ENCODE measurements at places on chromosomes 4 and X.

GRCh38 chrX:102837847-102838246 is 99.2 kb upstream of the RAB40AL start:
- DNase-seq = no peak

DNA sequence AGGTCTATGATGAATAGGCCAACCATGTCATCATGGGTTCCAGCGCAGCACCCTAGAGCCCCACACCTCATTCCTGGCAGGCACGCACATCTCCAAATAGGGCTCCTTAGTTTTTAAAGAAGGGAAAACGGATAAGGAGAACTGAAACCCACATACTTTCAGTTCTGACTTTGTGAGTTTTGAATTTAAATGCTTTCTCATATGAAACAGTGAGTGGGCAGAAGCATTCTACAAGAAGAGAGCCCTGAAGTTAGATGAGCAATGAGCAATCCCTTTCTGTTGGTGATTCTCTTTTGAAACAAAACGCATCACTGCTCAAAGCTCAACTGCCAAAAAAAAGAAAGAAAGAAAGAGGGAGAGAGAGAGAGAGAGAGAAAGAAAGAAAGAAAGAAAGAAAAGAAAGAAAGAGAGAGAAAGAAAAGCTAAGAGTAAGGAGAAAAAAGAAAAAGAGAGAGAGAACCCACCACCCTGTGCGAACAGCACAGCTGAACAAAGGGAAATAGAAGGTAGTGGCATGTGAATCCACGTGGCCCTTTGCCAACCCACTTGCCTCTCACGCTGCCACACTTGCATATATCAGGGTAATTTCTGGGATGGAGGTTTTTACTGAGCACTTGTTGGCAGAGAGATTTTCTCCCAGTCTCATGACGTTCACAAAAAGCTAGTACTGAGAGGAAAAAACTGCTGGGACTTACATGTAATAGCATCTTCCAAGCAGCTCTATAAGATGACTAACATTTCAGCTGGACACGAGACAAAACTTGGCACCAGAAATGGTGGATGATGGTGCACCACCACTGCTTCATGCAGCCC is 31.0 kb downstream of the TMSB4X start:
- no peak for DNase-seq

GRCh38 chr4:7186031-7186430 is 6.3 kb upstream of the SORCS2 start:
- DNase-seq = peak; percentile 89

- DNase-seq = no peak
Measured at GRCh38 chrX:153905481-153906095, 1.1 kb downstream of the AVPR2 start.

DNA sequence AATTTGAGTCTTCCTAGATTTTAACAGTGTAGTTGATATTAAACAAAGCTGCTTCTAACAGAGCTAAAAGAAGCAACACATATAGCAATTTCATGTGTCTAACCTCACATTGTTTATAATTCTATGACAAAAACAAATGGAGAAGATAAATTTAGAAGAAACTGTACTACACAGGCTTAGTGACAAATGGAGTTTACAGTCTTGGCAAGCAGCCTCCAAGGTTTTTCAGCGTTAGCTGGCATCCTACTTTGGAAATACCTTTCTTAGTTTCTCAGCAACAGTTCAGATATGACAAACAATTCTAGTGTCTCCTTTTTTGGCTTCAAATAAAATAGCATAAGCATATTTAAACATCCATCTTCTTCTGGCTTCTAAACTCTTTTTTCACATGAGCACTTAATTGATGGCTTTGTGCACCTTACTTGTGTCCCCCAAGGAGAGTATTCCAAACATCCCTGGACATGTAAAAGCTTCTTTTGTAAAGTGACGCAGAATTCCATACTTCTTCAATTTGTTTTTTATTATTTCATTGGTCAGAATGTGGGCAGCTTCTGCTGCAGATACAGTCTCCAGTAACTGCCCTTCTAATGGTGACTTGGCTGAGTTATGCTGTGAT is 249.8 kb downstream of the ANTXR2 start:
- no peak for DNase-seq

DNA sequence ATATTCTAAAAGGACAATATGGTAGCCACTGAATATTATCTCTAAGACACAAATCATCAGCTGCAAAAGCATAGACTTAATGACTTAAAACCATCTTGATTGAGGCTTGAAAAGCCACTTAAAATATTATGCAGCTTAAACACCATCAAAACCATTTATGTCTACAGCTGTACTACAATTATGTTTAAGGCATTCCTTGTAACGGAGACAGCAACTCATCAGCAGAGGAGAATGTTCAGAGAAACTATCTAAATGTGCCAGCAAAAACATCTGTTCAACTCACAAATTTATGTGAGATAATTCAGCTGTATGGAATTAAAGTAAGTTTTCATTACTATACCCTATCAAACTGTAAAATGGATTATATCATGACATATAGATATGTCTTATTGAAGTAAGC is 147.9 kb upstream of the CTSO start:
- DNase-seq = no peak

GRCh38 chr4:81758574-81759264 is 287.0 kb upstream of the RASGEF1B start:
- DNase-seq = no peak

DNA sequence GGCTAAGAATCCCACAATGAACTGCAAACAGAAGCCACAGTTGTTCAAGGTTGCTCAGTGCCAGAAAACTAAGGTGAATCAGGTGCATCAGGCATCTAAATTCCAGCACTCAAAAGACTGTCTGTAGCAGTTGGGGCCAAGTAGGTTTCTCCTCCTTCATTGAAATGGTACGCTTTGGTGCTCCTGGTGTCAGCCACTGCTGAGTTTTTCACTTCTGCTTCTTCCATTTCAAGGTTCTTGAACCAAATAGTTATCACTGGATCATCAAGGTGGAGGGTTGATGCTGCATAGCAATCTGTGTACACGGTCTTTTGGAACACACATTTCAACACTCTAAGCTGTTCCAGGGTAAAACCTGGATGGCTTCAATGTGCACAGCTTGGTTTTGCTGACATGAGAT is 74.4 kb downstream of the TMA16 start:
- DNase-seq = no peak

DNA sequence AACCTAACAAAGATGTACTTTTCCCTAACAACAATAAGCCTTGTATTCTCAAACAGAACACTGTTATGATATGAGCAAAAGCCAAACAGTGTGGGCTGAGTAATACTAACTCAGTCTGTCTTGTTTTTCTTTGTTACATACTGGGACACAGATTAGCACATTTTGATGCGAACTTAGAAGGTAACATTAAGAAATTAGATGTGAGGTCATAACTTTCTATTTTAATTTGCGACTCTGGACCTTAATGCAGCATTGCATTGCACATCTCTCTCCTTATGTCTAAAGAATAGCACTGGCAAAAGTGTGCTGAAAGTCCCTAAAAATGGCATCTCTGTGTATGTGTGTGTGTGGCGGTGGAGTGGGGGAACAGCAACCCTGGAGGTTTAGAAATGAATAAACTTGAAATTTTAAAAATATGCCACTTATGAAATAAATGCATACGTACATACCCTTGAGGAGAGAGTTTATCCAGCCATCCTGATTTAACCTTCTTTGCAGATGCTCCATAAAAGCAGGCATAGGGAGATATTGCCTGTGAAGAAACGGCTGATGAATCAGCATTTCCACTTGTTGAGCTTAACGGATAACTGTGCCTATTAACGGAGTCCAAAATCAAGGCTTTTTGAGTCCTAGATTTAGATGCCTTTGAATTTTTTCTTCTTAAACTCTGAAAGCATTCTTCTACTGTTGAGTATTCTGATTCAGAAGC is 34.2 kb downstream of the ARAP2 start:
- DNase-seq = no peak

DNA sequence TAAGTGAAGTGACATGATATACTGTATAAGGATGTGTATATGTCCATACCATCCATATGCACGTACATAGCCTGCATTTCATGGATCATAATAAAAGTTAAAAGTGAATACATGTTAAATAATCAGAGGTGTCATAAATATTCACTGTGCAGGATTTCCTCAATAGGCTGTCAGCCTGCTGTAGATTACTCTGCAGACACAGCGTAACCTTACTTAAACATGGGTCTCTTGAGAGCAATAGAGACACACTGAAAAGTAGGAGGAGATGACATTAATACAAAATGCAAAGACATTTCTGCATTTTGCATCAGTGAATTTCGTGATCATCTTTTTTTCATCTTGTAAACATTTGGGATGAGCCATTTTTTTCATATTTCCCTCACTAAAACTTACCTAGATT is 955.2 kb upstream of the DIAPH2 start:
- no peak for DNase-seq

- DNase-seq = no peak
Measured at GRCh38 chrX:71619193-71619592, 882 bp upstream of the CXCR3 start.

- no peak for DNase-seq
Measured at GRCh38 chrX:124341396-124342132, 4.8 kb upstream of the SH2D1A start.

- peak; percentile 51 for DNase-seq
Measured at GRCh38 chr4:87007528-87008446, 73.0 kb downstream of the AFF1 start.

- no peak for DNase-seq
Measured at GRCh38 chr4:17811078-17811603, 362 bp downstream of the NCAPG start.

DNA sequence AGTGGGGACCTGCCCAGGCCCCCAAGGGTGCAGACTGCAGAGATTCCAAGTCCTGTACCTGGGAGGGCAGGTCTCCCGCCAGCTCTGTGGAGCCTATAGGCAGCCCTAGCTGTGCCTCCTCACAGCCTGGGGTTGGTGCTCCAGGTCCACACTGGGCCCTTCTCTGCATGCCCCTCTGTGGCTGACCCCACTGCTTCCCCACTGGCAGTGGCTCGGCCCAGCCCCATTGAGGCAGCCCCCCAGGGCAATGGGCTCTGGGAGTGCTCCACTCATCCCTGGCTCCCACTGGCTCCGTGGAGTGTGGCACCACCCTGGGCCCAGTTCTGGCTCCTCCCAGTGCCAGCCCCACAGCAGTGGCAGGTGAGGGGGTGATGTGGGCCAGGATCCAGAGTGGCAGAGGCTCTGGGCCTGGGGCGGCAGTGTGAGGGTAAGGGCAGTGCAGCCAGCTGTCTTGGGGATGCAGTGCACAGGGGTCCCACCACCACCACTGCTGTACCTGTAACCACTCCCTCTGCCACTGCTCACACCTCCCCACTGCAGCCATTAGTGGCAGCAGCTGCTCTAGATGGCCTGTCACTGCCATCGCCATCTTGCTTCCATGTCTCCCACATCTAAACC is 312.2 kb downstream of the GPM6A start:
- DNase-seq = no peak

DNA sequence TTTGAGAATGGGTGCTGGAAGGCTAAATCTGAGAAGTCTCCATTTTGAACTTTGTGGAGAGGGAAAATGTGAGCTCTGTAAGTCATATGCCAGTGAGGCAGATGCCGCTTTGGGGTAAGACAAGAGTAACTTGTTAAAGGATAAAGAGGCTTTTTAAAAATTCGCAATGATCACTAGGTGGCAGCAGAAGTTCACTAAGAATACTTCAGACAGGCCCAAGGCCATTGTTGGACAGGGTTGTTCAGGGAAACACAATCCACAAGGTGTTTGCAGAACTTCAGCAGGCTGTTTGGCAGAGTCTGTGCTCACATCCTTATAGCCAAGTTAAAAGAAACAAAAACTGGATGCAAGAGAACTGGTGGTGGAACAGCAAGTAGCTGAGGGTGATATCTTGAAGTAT is 13.7 kb upstream of the PIGA start:
- DNase-seq = peak; percentile 54

- no peak for DNase-seq
Measured at GRCh38 chr4:119268466-119268865, 53.5 kb downstream of the FABP2 start.

DNA sequence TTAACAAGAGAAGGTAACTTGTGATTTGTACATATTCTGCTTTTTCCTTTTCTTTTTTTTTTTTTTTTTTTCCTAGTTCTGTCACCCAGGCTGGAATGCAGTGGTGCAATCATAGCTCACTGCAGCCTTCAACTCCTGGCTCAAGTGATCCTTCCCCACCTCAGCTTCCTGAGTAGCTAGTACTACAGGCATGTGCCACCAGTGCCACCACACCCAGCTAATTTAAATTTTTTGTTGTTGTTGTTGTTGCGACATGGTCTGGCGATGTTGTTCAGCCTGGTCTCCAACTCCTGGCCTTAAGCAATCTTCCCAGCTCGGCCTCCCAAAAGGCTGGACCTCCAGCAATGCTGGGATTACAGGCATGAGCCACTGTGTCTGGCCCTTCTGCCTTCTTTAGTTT is 1.5 kb upstream of the TACR3 start:
- no peak for DNase-seq

DNA sequence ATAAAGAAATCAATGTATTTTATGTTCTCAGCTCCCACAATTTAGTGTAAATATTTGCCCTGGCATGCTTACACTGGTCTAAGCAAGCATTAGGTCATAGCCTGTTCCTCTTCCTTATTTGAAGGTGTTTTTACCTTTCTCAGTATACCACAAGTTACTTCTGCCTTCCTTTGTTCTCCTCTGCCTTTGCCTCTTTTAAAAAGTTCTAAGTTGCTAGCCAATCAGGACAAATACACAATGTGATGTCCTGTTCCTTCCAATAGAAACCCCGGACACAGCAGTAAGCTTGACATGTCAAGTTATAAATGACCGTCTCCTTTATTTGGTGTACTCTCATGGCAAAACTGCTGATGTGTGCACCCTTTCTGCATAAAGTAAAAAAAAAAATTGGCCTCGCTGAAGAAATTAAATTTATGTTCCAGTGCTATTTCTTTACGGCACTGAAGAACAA is 49.4 kb downstream of the UGT2B10 start:
- no peak for DNase-seq

GRCh38 chr4:8403173-8403753 is 37.3 kb downstream of the ACOX3 start:
- DNase-seq = peak; percentile 98

DNA sequence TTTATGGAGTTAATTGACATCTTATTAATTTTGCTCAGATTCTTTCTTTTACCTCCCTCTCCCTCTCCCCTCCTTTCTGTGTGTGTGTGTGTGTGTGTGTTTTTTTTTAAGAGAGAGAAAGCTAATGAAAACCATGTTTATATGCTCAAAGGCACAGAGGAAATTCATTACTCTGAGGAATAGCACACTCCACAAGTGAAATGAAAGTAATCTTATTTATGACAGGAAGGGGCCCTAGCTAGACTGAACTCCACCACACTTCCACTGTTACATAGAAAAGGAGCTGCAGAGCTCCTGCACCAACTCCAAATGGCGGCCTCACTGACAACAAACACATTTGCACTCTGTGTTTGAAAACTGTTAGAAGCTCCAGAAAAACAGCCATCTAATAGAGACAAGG is 150.6 kb downstream of the RASL11B start:
- no peak for DNase-seq

DNA sequence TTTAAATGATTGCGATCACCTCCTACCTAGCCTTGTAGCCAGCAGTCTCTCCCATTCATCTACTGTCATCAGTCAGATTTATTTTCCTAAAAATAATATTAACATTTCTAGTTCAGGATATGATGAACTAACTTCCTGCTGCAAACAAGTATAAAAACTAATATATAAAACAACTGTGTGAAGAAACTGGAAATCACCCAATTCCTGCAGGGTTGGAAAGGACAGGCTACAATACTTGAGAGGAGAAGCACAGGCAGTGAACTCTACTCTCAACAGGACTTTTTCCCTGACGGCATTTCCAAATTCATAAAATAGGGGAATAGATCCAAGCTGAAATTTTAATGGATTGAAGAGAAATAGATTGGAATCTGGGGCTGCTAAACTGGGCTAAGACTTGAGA is 14.2 kb upstream of the BBS12 start:
- no peak for DNase-seq

Data from H7 (cell line).